ENCODE measurements at places on chromosomes 6 and 20.

DNA sequence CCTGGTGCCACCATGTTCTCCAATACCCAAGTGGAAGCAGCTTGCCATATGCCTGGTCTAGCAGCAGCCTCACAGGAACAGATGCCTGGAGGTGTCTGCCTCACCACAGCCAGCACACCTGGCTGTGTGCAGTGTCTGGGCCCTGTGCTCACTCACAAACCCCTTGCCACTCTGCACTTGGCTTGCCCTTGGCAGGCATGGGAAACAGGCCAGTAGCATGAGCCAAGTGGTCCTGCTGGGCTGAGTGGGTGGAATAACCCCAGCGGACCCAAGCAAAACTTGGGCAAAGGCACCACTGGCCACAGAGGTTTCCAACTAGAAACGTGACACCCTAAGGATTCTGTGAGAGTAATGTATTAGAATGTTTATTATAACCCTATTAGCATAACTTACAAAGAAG is 600.5 kb upstream of the GJE1 start:
- DNase-seq: no peak

DNA sequence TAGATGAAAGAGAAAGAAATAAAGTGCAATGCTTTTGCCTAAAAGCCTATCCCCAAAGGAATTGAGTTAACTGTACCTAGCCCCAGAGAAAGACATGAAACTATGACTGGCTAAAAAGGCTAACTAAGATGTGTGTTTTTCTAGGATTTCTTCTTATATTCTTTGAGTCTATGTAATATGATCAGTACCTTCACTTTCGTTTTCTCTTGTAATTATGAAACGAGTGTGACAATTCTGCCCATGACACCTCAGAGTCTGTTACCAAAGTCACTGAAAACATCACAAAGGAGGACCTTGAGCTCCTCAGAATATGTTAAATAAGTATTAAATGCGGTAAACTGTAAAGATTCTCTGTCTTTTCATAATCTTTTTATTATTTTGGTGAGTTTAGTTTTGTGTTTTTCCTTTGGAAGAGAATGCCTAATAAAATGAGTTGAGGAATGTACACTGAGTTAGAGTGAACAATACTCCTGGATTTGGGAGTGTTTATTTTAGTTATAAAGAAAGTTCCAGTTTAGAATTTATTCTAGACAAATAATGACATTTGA is 141.3 kb downstream of the FUT9 start:
- no peak for DNase-seq

- DNase-seq: no peak
These were observed 622 bp downstream of the GPANK1 start for GRCh38 chr6:31663961-31664789.

GRCh38 chr6:7301702-7302101 is 11.3 kb downstream of the SSR1 start:
- DNase-seq: no peak

DNA sequence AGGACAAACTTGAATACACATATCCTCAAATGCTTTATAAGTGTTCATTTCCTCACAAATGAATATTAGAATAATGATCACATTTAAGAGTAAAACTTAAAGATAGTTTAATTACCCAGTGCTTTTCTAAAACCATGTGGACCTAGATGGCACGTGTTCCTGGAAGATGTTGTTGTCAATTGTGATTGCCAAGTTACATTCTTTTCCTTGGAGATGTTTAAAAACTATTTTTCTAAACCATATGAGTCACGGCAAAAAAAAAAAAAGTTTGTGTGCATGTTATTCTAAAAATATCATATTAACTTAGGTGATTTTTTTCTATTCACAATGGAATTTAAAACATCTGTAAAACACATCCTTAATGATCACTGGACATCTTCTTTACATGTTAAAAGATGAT is 51.1 kb downstream of the RCAN2 start:
- DNase-seq: no peak

DNA sequence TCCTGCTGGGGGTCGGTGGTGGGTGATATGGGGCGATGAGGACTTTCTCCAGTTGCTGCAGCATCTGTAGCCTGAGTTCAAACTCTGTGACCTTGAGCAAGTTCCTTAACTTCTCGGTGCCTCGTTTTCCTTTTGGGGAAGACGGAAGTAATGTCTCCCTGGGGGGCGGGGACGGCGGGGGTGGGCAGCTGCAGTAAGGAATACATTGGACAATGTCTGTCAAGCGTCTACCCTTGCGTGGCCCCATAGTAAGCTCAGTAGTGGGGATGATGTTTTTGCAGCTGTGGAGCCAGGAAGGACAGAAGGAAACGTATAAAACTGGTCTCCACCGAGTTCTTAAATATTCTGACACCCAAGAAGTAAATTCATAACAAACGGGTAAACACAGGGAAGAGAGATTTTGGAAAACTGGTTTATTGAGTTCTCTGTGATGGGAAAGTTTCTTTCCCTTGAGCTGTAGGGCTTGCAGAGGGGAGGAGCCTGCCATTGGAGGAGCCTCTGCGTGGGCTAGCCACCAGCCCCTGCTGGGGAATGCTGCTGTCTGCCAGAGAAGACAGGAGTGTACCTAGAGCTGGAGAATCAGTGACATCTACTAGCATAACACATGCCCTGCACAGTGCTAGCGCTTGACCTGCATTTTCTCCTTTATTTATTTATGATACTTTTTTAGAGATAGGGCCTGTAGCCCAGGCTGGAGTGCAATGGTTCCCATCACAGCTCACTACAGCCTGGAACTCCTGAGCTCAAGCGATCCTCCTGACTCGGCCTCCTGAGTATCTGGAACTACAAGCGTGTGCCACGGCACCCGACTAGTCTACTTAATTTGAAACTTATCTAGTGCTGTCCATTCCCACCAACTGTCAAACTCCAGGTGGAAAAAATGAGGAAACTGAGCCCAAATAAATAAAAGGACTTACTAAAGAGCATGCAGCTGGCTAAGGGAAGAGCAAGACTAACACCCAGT is 1.2 kb upstream of the ACSS1 start:
- DNase-seq: no peak

DNA sequence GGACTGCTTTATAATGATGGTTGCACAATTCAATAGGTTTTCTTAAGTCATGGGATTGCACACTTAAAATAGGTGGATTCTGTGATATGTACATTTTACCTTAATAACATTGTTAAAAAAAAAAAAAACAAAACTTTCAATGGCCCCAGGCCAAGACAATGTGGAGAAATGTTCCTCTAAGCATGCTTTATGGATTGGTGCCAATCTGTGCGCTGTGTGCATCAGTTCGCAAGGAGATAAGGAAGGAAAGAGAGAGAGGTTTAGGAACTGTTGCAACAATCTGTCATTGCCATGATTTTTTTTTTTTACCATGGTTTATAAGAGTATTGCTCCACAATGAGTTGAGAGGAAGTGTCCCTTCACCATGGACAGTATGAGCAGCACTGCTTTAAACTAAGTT is 399.6 kb downstream of the PTPRT start:
- no peak for DNase-seq

DNA sequence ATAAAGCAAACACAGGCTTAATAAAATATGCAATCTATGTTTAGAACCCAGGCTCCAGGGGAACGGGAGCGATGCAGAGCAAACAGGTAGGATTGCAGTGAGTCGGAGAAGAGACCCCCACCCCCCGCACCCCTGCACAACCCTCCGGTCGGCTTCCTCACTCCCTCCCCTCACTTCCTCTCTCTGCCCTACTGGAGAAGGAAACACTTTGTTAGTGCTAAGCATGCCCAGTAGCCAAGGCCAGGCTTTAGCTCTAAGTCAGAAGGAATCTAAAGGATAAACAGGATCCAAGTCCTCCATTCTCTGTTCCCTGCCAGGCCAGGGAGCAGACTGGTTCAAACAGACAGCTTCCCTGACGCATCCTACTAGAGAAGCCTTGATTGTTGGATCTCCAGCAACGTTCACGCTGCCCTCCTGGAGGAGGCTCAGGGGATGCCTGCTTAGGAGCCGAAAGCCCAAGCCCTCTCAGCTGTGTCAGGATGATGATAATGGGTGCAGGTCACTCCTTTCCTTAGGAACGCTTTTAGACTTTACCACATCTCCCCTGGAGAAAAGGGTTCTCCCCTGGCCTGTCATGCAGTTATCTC is 14.7 kb downstream of the FOXQ1 start:
- DNase-seq: no peak

DNA sequence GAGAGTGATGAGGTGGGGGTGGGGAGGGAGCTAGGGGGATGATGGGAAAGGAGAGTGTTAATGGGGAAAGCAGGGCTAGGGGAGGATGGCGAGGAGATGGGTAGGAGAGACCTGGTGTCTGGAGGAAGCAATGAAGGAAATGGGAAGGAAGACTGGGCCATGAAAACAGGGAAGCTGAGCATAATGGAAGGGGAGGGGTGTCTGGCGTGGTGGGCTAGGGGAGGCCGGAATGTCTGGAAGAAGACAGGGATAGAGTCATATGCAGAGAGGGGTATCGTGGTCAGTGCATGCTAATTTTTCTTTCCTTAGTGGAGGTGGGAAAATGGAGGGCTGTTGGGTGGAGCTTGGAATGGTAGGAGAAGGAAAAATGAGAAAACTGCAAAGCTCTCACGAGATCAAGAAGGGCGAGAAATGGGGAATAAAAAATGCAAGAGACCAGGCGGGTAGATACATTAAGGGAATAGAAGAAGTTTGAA is 423 bp downstream of the KLHDC3 start:
- DNase-seq: no peak

DNA sequence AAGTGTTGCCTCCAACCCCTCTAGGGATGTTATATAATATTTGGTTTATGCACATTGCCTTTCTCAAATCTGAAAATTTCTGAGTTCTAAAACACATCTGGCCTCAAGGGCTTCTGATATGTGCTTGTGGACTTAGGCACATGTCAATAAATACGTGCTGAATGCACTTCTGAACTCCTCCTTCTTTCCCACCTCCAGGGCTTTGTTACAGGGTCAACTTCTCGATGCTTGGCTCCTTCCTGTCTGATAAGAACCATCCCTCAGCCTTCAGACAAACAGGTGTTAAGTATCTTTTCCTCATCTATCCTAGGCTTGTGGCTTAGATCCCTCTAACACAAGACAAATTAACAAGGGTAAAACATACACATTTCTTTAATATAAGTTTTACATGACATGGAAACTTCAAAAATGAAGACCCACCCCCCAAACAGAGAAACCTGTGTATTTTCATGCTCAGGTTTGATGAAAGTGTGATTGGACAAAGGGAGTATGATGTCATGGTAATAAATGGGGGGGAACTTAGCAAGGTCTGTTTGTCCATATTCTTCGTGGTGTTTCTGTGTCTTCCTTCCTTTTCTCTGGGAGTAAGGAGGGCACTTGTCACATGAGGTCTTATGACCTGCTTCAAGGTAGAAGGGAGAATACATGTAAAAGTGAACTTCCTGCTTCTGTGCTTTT is 326.9 kb downstream of the CD83 start:
- no peak for DNase-seq

- DNase-seq: no peak
These were observed 763 bp downstream of the ZKSCAN8 start for GRCh38 chr6:28142446-28142845.

- no peak for DNase-seq
These were observed 40.1 kb downstream of the DNAH8 start for GRCh38 chr6:38755207-38755606.

GRCh38 chr20:37414224-37415035 is 68.5 kb downstream of the SRC start:
- no peak for DNase-seq

GRCh38 chr6:130189531-130190397 is 33.0 kb downstream of the SAMD3 start:
- no peak for DNase-seq

GRCh38 chr20:19381947-19382346 is 169.5 kb downstream of the SLC24A3 start:
- DNase-seq: no peak

DNA sequence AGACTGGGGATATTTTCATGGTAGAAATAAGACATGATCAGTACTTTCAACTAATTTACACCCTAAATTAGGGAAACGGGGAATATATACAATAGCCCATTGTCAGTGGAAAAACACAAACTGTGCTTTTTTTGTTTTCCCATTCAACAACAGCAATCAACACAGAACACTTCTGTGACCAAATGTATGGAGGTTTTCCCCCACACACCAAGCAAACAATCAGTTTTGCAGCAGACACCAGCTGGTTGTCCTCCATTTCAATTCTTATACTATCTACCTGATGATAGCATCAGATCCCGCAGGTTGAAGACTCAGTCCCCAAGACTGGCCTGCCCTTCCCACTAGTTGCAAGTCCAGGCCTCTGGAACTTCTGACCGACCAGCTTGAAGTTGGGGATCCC is 4.5 kb downstream of the HINT3 start:
- DNase-seq: no peak

DNA sequence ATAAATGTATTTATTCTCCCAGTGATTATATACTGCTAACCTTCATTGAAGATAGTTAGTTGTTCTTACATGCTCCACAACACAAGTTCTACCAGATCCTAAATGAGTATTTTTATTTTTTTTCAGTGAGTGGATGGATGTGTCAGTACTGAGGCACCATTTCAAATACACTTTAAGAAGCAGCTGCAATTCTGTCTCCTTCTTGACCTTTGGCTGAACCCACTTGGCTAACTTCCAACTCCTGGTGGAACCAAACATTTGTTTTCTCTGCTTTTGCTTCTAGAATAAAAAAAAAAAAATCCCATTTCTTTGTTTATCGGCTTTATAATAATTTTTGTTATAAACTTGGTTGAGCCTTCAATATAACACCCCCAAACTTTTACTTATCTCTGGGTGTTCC is 458.3 kb upstream of the MAP3K7 start:
- DNase-seq: no peak

GRCh38 chr20:39713076-39713840 is 751.1 kb downstream of the DHX35 start:
- no peak for DNase-seq

GRCh38 chr6:144955859-144956258 is 670.7 kb downstream of the UTRN start:
- no peak for DNase-seq

- DNase-seq: no peak
These were observed 59.6 kb downstream of the PRDM1 start for GRCh38 chr6:106145741-106146227.

GRCh38 chr6:137512757-137513605 is 18.8 kb upstream of the OLIG3 start:
- DNase-seq: no peak

- DNase-seq: no peak
These were observed 47.7 kb upstream of the DACT2 start for GRCh38 chr6:168367285-168367751.

DNA sequence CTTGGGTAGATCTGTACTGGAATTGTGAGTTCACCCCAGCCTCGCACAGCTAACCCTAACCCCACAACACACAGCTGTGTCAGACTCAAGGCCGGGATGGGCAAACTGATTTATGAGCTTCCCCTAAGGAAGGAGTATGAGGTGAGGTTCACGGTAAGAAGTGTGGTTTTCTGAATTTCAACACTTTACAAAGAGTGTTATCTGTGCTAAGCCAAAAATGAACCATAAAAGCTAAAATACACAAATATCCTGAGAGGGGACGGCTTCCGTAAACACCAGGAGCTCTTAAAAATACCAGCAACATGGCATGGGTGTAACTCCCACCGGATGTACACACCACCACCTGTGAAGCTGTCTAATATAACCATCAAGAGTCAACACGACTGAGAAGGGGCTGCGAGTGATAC is 101.2 kb downstream of the ATP9A start:
- no peak for DNase-seq

GRCh38 chr20:52446421-52447224 is 255.0 kb upstream of the ZFP64 start:
- no peak for DNase-seq

- DNase-seq: no peak
These were observed 69.8 kb upstream of the RIN2 start for GRCh38 chr20:19688031-19688806.
